ENCODE measurements at places on chromosomes 1 and 21.

GRCh38 chr1:7403265-7404045 lies 367.6 kb upstream of the VAMP3 start:
- DNase-seq: no peak

- DNase-seq: no peak
Measured at GRCh38 chr1:17281775-17282181, 26.2 kb upstream of the PADI4 start.

DNA sequence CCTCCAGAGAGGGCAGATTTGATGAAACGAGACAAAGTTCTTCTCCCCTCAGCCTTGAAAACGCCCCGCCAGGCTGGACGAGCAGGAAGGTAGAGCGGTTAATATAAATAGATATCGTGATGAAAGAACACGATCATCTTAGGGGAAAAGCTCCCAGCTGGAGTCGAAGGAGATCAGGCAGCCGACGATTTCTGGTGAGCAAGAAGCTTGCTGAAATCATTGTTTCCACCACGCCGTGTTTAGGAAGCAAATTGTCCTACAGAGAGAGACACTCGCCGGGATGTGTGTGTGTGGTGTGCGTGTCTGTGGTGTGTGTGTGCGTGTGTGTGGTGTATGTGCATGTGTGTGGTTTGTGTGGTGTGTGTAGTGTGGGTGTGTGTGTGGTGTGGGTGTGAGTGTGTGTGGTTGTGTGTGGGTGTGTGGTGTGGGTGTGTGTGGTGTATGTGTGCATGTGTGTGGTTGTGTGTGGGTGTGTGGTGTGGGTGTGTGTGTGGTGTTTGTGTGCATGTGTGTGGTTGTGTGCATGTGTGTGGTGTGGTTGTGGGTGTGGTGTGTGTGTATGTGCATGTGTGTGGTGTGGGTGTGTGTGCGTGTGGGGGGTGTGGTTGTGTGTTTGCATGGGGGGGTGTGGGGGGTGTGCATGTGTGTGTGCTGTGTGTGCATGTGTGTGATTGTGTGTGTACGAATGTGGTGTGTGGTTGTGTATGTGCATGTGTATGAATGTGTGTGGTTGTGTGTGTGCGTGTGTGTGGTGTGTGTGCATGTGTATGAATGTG lies 44.9 kb upstream of the ARHGEF16 start:
- no peak for DNase-seq

DNA sequence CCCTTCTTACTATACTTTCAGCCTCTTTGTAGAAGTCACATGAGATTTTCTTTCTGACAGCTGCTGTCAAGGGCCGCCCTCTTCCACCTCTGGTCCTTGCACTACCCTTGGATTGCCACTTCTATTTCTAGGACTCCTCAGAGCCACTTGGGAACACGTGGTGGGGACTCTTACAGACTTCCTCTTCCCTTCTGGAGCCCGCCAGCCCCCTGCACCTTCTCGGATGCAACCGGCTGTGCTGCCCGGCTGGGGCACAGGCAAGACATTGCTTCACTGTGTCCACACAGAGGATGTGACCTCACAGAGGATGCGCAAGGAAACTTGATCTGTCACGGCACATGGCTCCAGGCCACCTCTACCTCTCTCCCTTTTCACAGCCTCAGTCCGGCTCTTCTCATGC lies 2.4 kb upstream of the IKBKE start:
- DNase-seq: no peak

DNA sequence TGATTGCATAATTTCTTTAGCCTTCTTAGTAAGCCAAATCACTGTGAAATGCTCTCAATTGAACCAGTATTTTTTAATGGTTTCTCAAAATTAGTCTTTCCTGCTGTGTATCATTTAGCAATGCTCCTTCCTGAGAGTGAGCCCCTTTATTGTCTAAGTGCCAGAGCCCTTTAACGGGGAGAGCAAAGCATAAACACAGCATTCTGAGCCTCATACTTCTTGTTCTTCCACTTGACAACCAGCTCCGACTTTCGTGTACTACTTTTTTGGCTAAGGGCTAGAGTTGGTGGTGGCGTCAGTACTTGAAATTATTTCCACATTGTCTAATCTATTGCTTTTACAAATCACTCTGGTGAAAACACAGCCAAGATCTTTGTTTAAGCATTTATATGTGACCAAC lies 299.0 kb downstream of the TPR start:
- no peak for DNase-seq

DNA sequence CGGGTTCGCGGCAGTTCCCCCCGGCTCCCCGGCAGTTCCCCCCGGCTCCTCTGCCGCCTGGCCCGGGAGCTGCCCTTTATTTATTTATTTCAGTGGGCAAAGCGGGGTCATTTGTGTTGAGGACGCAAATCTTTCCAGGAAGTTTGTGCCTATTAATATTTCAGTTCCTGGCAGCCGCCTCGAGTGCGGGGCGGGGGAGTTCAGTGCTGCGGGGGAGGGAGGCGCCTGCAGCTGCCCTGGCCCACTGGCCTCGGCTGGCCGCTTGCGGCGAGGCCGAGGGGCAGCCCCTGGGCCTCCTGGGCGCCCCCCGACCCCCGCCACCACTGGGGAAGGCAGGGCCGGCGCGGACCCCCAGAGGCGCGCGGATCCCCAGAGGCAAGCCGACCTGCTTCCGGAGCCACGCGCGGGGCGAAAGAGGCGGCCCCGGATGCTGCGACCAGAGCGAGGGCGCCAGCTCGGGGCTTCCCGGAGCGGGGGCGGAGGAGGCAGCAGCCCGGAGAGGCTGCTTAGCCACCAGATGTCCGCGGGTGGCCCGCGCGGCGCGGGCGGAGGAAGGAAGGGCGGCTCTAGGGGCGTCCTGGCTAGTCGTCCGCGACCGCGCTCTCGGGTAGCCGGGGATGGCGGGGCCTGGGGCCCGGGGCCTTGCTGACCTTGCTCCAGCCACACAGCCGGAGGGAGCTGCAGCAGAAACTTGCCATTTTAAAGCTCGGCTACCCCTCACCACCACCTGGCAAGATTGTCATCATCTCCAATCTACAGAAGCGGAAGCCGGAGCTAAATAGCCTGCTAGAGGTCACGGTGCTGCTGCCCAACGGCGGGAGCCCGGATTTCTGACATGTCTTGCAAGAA lies 48.0 kb downstream of the H3-3A start:
- no peak for DNase-seq

GRCh38 chr1:67439277-67440029 lies 9.3 kb upstream of the SERBP1 start:
- DNase-seq: no peak

DNA sequence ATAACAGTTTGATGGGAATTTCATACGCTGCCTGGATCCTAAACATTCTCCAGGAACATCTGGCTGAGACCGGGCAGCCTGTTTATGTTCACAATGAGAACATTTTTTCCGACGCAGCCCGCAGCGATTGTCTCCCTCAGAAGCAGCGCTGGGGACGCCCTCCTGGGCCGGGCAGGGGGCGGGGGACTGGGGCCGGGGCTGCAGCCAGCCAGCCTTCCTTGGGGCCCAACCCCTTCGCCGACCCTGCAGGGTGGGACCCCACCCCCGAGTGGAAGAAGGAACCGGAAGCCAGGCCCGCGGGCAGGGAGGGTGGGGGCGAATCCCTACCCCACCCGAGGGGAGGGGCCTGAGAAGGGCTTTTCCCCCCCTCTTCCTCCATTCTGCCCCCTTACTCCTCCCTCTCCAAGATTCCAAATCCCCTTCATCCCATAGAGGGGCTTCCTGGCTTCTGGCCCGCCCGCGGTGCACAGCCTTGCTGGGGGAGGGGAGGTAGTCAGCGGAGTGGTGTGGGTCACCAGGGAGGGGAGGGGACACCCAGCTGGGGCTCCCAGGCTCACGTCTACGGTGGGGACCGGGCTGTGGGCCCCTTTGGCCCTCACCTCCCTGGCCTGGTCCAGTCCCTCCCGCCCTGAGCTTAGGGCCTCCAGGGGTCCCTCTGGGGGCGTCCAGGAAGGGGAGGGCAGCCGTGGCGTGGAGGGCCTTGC lies 60.6 kb downstream of the WNT9A start:
- no peak for DNase-seq

- DNase-seq: no peak
Measured at GRCh38 chr1:43678940-43679339, 28.4 kb upstream of the ST3GAL3 start.

DNA sequence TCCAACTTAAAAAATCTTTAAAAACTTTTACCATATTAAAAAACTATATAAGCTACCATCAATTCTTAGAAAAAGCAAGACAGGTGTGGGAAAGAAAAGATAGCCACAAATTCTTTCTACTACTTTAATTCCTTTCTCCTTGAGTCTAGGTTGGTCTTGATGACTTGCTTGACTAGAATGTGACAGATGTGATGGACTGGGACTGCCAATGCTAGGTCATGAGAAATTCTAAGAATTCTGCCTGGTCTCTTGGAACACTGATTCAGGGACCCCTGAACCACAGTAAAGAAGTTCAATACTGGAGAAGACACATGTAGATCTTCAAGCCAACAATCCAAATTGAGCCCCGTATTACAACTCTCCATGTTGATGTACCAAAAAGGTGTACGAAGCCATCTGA lies 326.6 kb upstream of the B3GALT2 start:
- no peak for DNase-seq

- DNase-seq: no peak
Measured at GRCh38 chr1:55685560-55685959, 470.4 kb upstream of the USP24 start.

DNA sequence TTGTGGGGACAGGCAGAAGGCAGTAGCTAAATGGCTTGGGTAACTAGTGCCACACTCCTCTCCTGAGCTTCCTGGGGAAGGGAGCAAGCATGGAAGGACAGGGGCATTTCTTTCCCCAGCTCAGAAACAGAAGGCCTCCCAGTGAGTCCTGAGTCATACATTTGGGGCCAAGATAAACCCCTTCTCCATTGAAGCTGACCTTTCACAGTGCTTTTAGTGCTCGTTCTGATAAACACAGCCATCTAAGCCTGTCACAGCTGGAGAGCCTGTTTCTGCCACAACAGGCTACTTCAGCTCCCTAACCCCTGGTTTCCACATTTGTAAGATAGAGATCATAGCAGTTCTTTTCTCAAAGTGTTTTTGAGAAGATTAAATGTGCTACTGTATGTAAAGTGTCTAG lies 374.0 kb downstream of the LMX1A start:
- no peak for DNase-seq

- no peak for DNase-seq
Measured at GRCh38 chr21:27595716-27596115, 628.8 kb upstream of the ADAMTS5 start.

- DNase-seq: no peak
Measured at GRCh38 chr1:41547781-41548560, 63.5 kb upstream of the EDN2 start.

- no peak for DNase-seq
Measured at GRCh38 chr1:177091040-177091439, 73.5 kb downstream of the ASTN1 start.

DNA sequence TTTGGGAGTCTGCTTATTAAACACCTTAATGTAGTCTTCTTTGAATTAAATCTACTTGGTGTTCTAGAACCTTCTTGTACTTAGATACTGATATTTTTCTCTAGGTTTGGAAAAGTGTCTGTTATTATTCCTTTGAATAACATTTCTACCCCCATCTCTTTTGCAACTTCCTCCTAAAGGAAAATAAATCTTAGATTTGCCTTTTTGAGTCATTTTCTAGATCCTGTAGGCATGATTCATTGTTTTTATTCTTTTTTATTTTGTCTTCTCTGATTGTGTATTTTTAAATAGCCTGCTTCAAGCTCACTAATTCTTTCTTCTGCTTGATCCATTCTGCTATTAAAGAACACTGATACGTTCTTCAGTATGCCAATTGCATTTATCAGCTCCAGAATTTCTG lies 155.9 kb upstream of the NEGR1 start:
- DNase-seq: no peak

- DNase-seq: no peak
Measured at GRCh38 chr1:64240206-64240605, 36.8 kb downstream of the UBE2U start.

GRCh38 chr1:165634154-165634921 lies 3.3 kb downstream of the MGST3 start:
- no peak for DNase-seq

GRCh38 chr1:115982400-115982799 lies 6.1 kb downstream of the SLC22A15 start:
- no peak for DNase-seq

DNA sequence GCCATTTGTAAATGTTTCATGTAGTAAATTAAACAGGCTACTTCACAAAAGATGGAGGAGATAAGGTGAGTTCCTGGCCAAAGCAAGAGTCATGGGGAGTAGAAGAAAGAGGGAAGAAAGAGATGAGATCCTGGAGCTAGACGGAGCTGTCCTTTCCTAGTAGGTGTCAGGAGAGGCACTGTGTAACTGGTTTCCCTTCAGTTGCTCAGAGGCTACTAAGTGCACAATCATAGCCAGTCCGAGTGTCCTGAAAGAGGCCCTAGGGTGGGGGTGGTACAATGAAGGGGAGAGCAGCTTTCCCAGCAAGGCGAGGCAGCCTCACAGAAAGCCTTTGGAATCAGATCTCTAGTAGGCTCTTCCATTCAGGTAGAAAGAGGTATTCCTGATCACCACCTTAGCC lies 390.9 kb downstream of the KCNH1 start:
- DNase-seq: no peak

GRCh38 chr1:33524586-33524985 lies 52.1 kb downstream of the ZSCAN20 start:
- no peak for DNase-seq

GRCh38 chr1:27496604-27497155 lies 6.7 kb upstream of the WASF2 start:
- DNase-seq: peak; percentile 91

GRCh38 chr1:71083271-71083670 lies 2.4 kb upstream of the ZRANB2 start:
- no peak for DNase-seq

DNA sequence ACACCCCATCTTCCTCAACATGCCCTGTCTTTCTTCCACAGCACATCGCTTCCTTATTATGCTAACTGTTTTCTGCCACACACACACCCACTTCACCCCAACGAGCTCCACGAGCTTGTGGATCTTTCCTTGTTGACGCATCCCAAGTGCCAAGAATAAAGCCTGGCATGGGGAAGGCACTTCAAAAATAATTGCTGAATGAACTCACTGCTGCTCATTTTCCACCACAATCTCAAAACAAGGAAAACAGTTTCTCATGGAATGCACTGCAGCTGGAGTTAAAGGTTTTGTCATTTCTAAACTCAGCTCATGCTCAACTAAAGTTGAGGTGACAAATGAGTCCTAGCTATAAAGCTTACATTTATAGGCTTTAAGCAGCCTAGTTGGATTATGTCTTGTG lies 86.0 kb downstream of the TIAM1 start:
- no peak for DNase-seq

Measured in iPS DF 19.7 (cell line).